Fibroblast of lung (primary cell): ENCODE measurements at places on chromosomes 13 and 19. TPM values are rescaled to one million over a fixed set of nuclear protein-coding genes. Genes with fewer than 3 reads are reported as not detected.

CCDC8 gene
- total RNA-seq, result 13.4 and 17.2 TPM in 2 replicates

ZNF844 gene
- 8.2 and 15.4 TPM in 2 replicates for total RNA-seq

DCT gene
- total RNA-seq, result under 0.01 and 0.17 TPM in 2 replicates

TNFRSF19 gene
- 214 and 330 TPM in 2 replicates for total RNA-seq

ZNF829 gene
- total RNA-seq, result 2.5 and 2.8 TPM in 2 replicates

ICAM4 gene
- total RNA-seq, result 1.8 and 4.1 TPM in 2 replicates

SIGLEC5 gene
- not detected in 2 replicates for total RNA-seq

PDX1 gene
- total RNA-seq, result not detected in 2 replicates

CGB8 gene
- total RNA-seq, result not detected in 2 replicates

SLC7A9 gene
- total RNA-seq, result 0.17 and 0.26 TPM in 2 replicates

RGL3 gene
- 1.8 and 4.0 TPM in 2 replicates for total RNA-seq

ICAM5 gene
- total RNA-seq, result 1.8 and 2.5 TPM in 2 replicates

CBY2 gene
- total RNA-seq, result not detected in 2 replicates

ZNF525 gene
- total RNA-seq, result 6.8 and 7.4 TPM in 2 replicates

MAMSTR gene
- 0.51 and 0.99 TPM in 2 replicates for total RNA-seq

PLIN4 gene
- 2.6 and 5.3 TPM in 2 replicates for total RNA-seq

ADGRE2 gene
- total RNA-seq, result under 0.01 TPM in 2 replicates

VSTM1 gene
- not detected in 2 replicates for total RNA-seq

DHDH gene
- 0.17 TPM in 1 of 2 replicates, not detected in the other for total RNA-seq

PEG3 gene
- total RNA-seq, result 3.9 and 5.6 TPM in 2 replicates

ZNF565 gene
- 6.3 and 6.4 TPM in 2 replicates for total RNA-seq

GJA3 gene
- total RNA-seq, result 0.26 and 0.33 TPM in 2 replicates

ZNF154 gene
- 3.3 and 6.3 TPM in 2 replicates for total RNA-seq

CYP4F2 gene
- total RNA-seq, result not detected in 2 replicates

ENOX1 gene
- 4.4 and 7.6 TPM in 2 replicates for total RNA-seq

KLK11 gene
- not detected in 2 replicates for total RNA-seq

NAPSA gene
- total RNA-seq, result under 0.01 and 0.17 TPM in 2 replicates

CYP4F8 gene
- total RNA-seq, result not detected in 2 replicates
